ENCODE measurements at places on chromosomes 3 and 15. TPM values are rescaled to one million over a fixed set of nuclear protein-coding genes. Genes with fewer than 3 reads are reported as not detected.

DNA sequence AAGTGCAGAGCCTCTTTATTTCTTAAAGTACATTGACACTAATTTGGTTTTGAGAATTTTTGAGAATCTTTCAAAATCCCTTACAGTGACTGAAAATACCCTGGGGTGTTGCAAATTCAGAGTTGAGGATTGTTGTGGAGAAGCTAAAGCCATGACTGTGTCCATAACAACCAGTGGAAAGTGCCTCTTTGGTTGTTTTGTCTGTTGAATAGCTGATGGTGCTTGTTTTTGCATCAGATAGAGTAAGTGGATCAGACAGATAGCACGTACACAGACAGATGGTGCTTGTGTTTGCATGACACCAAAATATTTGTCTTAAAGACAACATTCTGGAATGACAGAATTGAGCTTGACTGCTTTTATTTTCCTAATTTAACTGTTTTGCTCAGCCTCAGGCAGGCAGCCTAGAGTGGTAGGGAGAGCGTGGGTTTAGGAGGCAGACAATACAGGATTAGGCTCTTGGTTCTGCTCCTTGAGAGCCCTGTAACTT, 265.0 kb downstream of the IL20RB start:
- no peak for DNase-seq
- no peaks in the 10 kb centered on the region for H3K27me3 ChIP-seq
- H3K27ac ChIP-seq: no peak overlapping the region
- no peaks in the 10 kb centered on the region for H3K4me1 ChIP-seq

DNA sequence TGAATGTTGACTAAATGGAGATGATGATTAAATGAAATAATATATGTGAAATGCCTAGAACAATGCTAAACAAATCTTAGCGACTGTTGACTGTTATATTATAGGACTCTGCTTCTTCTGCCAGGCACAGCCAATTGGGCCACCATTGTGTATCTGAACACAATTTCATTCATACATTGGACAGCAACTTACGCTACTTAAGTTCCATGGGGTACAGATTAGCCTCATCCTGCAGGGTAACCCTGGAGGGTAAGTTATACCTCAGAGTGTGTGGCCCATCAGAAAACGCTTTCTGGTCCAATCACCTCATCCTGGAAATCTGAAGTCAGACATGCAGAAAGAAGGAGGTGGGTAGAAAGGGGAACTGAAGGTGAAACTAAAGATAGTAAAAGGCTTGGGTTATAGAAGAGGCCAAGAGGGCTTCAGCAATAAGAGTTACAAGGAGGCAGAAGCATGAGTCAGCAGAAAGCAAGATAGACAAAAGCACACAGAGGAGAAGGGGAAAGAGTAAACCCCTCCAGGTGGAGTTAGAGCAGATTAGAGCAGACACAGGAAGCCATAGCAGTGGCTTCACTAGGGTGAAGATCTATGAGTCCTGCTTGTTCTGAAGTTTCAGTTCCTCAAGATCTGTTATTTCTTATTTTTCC, 119.3 kb upstream of the SLC24A5 start:
- no peaks in the 10 kb centered on the region for H3K4me1 ChIP-seq
- no peaks in the 10 kb centered on the region for H3K27me3 ChIP-seq
- no peak overlapping the region for H3K4me3 ChIP-seq

GRCh38 chr15:99167640-99168039, 62.8 kb downstream of the SYNM start:
- H3K27ac ChIP-seq: peak overlapping the region; percentile 90
- H3K27me3 ChIP-seq: no peaks in the 10 kb centered on the region
- no peaks in the 10 kb centered on the region for H3K4me1 ChIP-seq
- H3K36me3 ChIP-seq: no peaks in the 10 kb centered on the region
- no peak for DNase-seq

GRCh38 chr15:86505951-86506350, 426.3 kb downstream of the AGBL1 start:
- H3K27ac ChIP-seq: no peak overlapping the region
- peaks cover 6% of the 10 kb centered on the region for H3K27me3 ChIP-seq
- H3K36me3 ChIP-seq: no peaks in the 10 kb centered on the region
- no peak overlapping the region for H3K4me3 ChIP-seq
- no peak for DNase-seq
- no peaks in the 10 kb centered on the region for H3K4me1 ChIP-seq

OGG1 gene
- 34.7 TPM for total RNA-seq

DNA sequence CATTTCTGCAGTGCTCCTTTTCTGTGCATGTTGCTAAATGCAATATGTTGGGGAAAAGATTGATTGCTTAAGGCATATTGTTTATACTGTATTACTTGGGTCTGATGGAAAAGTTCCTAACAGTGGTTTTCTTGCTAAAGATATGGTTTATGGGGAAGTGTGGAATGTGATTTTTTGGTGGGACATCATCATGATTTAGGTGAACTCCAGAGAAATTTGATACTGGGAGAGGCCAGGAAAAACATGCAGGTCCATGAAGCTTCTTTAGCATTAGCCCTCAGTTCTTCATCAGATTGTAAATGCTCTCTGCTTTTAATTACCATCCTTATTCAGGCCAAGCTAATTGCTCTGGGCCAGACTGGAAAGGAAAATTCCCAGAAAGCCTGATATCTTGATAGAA, 147.5 kb downstream of the LRTM1 start:
- H3K4me1 ChIP-seq: no peaks in the 10 kb centered on the region
- no peak for DNase-seq
- H3K4me3 ChIP-seq: no peak overlapping the region
- H3K27me3 ChIP-seq: no peaks in the 10 kb centered on the region

- DNase-seq: peak; percentile 37
- no peaks in the 10 kb centered on the region for H3K4me1 ChIP-seq
- H3K4me3 ChIP-seq: no peak overlapping the region
- H3K36me3 ChIP-seq: no peaks in the 10 kb centered on the region
These were observed 159.7 kb downstream of the POLR2M start for GRCh38 chr15:57866149-57866736.

MME gene
- 1.5 TPM for total RNA-seq
